ENCODE measurements at places on chromosomes 16 and 17. TPM values are rescaled to one million over a fixed set of nuclear protein-coding genes. Genes with fewer than 3 reads are reported as not detected.

RAPGEFL1 gene
- 14.0 TPM for total RNA-seq

SCNN1B gene
- total RNA-seq: 1.1 TPM

MYH2 gene
- total RNA-seq: 27.7 TPM

KRTAP9-8 gene
- not detected for total RNA-seq

KRT25 gene
- total RNA-seq: not detected

DOC2B gene
- total RNA-seq: 3.8 TPM

FOXO3B gene
- total RNA-seq: 21.1 TPM

MEOX1 gene
- not detected for total RNA-seq

TERF2IP gene
- total RNA-seq: 12.0 TPM

KCNJ12 gene
- 0.97 TPM for total RNA-seq

CENPX gene
- total RNA-seq: 114 TPM

VAMP2 gene
- total RNA-seq: 6.9 TPM

MYBBP1A gene
- 213 TPM for total RNA-seq
